BE2C (cell line): ENCODE measurements at places on chromosomes 1 and 21.
A peak's percentile ranks its signal among the peaks of the same experiment; 100 is the strongest.

DNA sequence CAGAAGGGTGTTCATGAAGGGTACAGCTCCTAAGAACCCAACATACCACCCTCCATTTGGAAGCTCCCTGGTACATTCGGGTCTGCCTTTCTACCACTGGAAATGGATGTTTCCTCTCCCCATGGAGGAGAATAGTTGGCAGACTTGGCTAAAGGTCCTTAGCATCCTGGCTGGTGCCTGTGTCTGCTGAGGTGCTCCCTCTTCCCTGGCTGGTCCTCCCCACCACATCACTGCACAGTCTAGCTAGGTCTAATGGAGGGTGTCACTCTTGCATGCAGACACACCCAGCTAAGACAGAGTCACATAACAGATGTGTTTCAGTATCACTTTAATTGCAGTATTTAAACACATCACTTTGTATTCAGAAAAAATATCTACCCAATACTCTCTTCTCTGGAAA, 24.7 kb downstream of the CD34 start:
- no peak for DNase-seq

DNA sequence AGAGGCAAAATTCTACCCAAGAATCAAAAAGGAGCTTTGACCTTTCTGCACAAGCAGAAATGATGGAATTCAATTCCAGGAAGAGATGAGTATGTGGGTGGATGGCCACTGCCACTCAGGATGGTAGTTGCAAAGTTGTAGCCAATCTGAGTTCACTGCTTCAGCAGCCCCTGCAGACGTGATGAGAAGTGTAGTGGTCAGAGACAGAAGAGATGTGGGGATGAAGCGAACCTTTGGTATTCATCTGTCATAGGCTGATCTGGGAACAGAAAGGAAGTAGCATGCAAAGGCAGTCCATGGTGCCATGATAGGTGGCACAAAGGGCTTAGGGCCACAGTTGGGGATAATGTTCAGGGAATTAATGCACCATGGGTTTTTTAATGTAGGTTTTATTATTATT, 81.1 kb upstream of the PGBD5 start:
- no peak for DNase-seq

- no peak for DNase-seq
Observed at GRCh38 chr1:94737124-94737998, 82.8 kb upstream of the SLC44A3 start.

- no peak for DNase-seq
Observed at GRCh38 chr1:113976609-113977278, 2.5 kb upstream of the OLFML3 start.

DNA sequence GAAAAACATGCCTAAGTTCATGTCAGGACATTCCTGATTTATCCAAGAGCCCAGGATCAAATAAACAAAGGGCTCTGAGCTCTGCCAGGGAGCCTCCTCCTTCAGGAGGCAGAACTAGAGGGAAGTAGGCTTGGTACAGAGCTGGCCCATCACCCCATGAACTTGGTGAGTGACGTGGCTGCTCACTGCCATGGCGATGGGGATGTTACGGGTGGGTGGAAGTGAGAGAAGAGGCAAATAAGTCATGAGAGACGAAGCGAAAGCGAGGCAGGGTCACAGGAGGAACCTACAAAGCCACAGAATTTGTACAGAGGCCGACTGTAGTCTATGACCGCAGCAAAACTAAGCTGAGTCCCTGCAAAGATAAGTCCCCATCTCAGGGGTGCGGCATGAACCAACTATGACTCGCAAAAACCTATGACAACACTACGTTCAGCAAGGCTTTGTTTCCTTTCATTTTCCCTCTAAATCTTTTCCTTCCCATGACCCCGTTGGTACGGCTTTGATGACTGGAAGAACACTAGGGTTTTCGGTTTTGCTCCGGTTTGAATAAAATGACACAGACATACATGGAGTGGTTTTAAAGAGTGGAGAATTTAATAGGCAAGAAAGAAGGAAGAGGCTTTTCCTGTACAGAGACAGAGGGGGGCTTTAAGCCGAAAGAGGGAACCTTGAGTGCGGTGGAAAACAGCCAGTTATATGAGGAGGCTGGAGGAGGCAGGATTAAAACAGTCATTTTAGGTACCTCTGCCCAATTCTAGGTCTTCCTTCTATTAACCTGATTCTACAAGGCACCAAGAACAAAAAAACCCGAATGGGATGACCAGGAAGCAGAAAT, 74.1 kb downstream of the CD46 start:
- no peak for DNase-seq

GRCh38 chr1:47487850-47488450, 50.1 kb downstream of the FOXD2 start:
- DNase-seq = no peak

DNA sequence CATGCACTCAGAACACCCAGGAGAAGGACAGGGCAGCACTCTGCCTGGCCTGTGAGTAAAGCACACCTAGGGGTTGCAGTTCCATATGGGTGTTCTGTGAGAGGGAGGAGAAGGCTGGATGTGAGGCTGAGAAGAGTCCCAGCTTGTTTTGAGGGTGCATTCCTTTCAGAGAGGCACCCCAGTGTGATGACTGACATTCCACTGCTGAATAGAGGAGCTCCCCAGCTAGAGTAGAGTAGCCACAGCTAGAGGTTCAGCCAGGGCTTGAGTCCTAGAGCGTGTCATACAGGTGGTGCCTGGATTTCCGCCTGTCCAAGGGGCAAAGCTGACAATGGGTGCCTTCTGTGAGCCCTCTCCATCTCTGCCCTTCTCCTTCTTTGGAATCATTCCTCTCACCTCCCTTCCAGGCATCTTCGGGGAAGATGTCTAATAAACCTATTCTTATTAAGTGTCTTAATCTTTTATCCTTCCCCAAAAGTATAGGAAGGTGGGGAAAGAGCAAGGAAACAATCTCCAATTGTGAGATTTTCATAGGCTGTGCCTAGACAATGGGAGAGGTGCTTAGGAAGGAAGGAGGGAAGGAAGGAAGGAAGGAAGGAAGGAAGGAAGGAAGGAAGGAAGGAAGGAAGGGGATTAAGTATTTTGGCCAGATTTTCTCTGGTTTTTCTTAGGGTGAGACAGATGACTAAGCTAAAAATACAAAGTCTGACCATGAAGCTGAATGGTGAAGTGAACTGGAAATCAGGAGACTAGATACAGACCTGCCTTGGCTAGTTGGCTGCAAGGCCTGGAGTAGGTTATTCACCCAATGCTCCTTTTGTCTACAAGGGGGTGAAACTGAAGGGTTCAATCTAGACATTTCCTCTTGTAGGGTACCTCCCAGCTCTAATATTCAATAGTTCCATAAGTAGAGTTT, 43.6 kb upstream of the SYT6 start:
- DNase-seq = no peak

DNA sequence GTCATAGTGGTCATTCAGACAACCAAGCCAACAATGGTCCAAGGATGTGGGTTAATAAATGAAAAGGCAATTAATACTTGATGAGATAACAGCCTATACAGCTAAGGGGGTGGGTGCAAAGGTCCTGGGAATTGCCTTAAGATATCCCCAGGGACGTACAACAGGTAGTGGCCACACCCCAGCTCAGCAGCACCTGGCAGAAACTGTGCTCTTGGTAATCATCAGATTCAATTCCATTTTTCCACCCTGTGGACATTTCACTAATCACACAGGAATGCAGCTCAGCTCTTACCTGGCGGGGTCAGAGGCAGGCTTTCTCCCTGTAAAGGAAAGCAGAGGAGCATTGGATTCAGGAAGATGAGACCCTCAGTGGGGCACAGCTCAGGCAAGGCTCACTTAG, 32.9 kb downstream of the FCRL5 start:
- DNase-seq = no peak

GRCh38 chr1:53550201-53550741, 91.1 kb downstream of the DMRTB1 start:
- peak; percentile 4 for DNase-seq

DNA sequence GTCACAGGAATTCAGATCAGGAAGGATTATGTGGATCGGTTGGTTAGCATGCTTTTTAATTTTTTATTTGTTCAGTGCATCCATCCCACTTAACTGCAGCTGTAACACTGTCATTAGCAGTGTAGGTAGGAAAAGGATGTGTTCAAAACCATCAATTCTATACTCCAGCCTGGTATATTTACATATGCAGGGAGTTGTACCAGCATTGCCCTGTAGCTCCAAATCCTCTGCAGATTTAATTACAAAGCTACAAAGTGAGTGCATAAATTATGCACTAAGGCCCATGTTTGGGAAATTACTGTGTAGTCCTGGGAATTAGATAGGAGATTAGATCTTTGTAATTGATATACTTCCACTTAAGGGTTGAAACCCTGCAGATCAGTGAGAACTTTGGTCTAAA, 15.9 kb upstream of the OSBPL9 start:
- no peak for DNase-seq
